ENCODE measurements at places on chromosomes 12 and 14. TPM values are rescaled to one million over a fixed set of nuclear protein-coding genes. Genes with fewer than 3 reads are reported as not detected.

GRCh38 chr14:96461950-96462798 lies 40.0 kb upstream of the PAPOLA start:
- DNase-seq: no peak

DNA sequence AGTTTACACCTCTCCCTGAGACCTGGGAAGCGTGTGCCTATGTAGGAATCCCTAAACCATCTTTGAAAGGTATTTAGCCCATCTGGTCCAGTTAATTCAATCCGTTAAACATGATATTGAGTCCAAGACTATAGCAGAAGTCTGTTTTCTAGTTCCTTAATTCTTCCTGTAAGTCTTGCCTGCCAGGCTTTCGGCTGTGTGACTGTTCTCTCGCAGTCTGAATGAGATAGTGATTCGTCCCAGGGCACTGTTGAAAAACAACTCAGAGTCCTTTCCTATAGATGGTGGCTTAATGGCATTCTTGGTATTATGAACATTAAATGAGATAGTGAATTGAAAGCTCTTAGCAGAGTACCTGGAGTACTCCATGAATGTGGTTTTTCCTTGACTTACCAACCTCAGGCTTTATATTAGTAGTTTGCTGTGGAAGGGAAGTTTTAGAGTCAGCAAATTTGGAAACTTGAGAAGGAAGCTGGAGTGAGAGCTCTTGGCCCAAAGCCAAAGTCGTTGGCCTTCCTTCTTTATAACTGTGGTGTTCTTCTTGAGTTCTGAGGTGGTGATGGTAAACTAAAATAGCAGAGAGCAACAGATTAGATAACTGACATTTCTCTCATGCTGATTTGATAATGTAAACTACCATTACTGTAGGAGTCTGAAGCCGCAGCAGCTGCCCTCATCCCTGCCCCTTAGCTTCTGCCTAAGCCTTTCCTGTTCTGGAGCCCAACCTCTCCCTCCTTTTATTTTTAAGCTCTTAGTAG lies 76.5 kb downstream of the TGFB3 start:
- peak; percentile 60 for DNase-seq

GRCh38 chr14:45359746-45360145 lies 106.7 kb upstream of the MIS18BP1 start:
- no peak for DNase-seq

Gene PPFIA2
- polyA plus RNA-seq: 5.0 TPM

- no peak for DNase-seq
Observed at GRCh38 chr12:125243811-125244210, 178.6 kb downstream of the AACS start.

Gene MYH7
- polyA plus RNA-seq: 0.32 TPM

DNA sequence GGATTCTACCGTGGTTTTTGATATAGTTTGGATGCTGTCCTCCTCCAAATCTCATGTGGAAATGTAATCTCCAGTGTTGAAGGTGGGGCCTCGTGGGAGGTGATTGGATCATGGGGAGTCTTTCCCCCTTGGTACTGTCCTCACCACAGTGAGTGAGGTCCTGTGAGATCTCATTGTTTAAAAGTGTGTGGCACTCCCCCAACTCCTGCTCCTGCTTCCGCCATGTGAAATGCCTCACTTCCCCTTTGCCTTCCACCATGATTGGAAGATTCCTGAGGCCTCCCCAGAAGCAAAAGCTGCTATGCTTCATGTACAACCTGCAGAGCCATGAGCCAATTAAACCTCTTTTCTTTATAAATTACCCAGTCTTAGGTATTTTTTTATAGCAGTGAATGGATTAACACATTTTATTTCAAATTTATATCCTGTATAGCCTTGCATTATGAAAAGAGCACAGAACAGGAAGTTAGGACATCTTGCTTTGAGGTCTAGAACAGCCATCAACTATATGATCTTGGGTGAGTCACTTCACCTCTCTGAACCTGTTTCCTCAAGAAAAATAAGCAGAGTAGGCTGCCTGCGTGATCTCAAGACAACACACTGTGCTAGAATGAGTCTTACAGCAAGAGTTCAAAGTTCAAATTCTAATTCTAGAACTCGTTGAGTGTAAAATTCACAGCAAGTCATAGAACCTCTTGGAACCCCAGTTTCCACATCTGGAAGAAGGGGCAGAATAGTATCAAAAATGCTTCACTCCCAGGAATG lies 160.9 kb upstream of the EEA1 start:
- DNase-seq: no peak

Gene ELK3
- polyA plus RNA-seq: 52.9 TPM

- no peak for DNase-seq
Observed at GRCh38 chr12:122276242-122276641, 9.9 kb upstream of the VPS33A start.

- no peak for DNase-seq
Observed at GRCh38 chr12:124516850-124517249, 50.6 kb downstream of the NCOR2 start.

Gene TAS2R8
- polyA plus RNA-seq: not detected

GRCh38 chr12:88339966-88340365 lies 197.9 kb downstream of the TMTC3 start:
- DNase-seq: no peak

Gene LGR5
- 23.1 TPM for polyA plus RNA-seq

DNA sequence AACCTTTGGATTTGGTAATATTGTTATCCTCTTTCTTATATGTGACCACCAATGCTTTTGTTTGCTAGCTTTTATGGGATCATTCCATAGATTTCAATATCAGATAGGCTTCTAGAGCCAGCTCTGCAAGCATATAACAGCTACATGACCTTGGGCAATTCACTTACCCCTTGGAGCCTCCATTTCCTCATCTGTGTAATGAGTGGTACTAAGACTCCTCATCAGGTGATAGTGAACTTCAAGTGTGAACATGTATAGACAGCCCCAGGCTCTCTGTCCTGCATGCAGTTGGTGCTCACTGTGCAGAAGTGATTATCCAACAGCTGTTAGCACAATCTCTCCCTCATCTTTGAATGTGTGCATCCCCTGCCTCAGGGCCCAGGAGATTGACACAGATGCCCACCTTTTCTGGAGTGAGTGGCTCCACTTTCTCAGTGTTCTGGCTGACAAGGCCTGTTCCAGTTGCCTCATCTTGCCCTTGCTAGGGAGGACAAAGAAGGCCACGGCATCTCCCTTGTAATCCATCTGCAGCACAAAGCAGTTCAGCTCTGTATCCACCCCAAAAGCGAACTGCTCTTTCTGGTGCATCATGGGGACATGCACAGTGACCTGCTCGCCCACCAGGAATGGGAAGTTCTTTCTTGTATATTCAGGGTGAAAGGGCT lies 9.2 kb downstream of the SERPINA9 start:
- DNase-seq: no peak
